Muscle of arm (tissue), 14 donors: ENCODE measurements at places on chromosomes 3 and 15.

DNA sequence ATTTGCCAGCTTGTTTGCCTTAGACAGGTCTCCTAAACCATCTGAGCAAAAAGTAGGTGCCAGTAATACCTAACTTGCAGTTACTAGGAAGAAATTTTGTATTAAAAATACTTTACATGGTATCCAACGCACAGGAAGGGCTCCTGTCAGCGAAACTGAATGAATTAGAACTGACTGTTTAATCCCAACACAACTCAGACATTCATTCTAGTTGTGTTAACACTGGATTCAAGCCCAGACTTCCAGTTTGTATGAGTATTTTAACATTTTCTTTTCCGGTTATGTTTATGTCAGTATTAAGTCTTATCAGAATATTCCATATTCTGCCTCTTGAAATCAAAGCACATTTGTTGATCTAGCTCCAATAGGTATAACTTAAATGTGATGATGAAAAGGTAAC lies 82.0 kb upstream of the SOX2 start:
- no peak for DNase-seq

DNA sequence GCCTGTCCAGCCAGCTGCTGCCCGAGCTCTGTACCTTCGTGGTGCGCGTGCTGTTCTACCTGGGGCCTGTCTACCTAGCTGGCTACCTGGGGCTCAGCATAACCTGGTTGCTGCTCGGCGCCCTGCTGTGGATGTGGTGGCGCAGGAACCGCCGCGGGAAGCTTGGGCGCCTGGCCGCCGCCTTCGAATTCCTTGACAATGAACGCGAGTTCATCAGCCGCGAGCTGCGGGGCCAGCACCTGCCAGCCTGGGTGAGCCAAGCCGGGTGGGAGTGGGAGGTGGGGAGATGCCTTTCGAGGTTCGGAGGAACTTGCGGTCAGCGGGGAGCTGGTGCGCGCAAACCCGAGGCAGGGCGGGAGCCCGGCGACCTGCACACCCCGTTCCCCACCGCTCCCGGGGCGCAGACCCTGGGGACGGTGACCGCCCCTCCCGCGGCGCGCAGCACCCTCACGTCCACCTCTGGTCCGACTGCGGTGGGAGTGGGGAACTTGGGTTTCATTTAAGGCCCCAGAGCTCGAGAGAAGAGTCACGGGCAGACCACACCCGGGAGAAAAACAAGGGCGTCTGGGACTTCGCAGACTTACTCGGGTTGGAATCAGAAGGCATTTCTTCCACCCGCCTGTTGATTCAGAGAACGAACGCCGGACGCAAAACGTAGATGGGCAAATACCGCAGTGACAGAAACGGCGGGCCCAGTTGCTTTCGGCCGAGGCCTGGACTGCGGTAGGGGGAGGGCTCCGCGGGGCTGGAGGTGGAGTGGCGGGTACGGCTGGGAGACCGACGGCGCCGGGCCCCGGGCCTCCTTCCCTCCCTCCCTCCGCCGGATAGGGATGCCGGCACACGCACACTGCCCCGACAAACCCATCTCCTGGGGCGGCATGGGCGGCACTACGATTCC lies 708 bp downstream of the ESYT3 start:
- no peak for DNase-seq

DNA sequence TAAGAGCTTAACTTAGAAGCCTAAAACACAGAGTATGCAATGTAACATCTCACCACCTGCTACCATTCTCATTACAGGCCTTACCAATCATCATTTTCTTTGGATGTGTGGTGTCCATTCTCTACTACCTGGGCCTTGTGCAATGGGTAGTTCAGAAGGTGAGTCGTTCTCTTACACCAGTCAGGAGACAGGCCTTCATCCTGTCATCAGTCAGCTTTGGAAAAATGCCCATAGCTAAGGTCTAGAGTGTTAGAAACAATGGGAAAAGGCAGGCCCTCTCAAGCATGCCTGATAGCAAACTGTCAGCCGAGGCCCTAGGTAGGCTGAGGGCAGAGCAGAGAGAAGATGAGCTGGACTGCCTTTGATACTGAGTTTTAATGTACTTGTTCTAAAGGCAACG lies 13.5 kb downstream of the SLC28A2 start:
- DNase-seq: no peak

DNA sequence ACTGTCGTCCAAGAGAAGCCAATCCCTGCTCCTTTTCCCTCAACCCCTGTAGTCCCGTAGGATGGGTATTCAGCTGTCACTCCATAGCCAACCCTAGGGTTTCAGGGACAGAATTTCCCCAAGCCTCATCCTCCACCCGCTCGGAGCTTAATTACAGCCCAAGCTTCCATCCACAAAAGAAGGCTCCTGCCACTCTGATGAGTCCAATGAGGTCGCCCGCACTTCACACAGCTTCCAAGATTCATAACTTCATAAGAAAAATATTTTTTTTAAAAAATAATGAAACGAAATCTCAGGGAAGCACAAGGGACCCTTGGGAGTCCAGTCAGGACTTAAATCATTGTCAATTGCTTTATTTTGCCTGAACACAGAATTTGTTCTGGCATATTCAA lies 75.6 kb downstream of the SLC12A8 start:
- DNase-seq: no peak

GRCh38 chr3:76651784-76652183 lies 388.1 kb upstream of the ROBO2 start:
- DNase-seq: no peak

GRCh38 chr3:17830788-17831187 lies 88.4 kb upstream of the TBC1D5 start:
- DNase-seq: no peak

DNA sequence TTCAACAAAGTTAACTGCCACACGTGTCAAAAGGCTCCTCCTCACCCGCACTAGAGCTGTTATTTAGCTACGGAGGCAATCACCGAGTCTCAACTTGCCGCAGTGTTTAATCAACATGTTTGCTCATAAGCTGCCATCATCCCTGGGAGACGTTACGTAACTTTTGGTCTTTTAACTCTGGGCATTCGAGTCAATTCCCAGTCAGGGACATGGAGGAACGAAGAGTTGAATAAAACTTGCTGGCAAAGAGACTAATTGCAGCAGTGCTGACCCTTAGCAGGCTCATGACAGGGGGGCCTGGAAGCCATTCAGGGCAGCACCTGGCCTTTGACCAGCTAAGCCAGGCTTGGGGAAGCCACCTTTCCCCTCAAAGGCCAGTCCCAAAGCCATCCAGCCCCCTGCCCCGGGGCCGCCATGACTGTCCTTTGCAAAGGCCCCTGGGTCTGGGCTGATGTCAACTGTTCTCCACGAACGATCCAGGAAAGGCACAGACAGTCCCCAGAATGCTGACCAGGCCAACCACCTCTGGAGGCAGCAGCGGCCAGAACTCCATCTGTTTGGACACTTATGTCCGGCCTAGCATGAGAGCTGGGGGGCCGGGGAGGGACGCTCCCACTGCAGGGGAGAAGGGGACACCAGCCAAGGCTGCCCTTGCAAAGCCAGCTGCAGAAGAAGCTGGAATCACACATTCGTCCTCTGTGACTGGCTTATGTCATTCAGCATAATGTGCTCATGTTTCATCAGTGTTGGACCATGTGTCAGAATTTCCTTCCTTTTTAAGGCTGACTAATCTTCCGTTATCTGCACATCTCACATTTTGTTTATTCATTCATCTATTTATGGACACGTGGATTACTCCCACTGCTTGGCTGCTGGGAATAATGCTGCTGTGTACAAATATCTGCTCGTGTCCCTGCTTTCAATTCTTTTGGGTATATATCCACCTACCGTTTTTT lies 43.7 kb downstream of the PCSK6 start:
- DNase-seq: no peak

DNA sequence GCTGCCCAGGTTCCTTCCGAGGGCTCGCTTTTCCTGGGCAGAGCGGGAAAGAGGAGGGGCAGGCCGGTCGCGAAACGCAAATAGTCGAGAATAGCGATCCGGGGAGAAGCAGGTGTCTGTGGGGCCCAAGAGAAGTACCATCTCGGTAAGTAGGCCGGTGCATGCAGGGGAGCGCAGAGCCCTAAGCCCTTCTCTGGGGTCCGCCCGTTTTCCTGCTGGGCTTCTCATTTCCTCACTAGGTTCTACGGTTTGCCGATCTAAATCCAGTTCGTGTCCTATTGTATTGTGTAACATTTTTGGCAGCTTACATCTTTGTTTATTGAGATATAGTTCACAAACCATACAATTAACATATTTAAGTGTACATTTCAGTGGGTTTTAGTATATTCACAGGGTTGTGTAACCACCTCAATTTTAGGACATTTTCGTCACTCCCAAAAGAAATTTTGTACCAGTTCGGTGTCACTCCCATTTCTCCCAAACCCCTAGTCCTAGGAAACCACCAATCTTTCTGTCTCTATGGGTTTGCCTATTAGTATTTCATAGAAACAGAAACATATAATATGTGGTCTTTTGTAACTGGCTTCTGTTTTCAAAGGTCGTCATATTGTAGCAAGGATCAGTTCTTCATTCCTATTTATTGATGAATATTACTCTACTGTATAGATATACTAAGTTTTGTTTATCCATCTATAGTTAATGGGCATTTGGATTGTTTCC lies 6.8 kb upstream of the TRIM69 start:
- no peak for DNase-seq
